ENCODE measurements at places on chromosomes 13 and 19.
A peak's percentile ranks its signal among the peaks of the same experiment; 100 is the strongest.

DNA sequence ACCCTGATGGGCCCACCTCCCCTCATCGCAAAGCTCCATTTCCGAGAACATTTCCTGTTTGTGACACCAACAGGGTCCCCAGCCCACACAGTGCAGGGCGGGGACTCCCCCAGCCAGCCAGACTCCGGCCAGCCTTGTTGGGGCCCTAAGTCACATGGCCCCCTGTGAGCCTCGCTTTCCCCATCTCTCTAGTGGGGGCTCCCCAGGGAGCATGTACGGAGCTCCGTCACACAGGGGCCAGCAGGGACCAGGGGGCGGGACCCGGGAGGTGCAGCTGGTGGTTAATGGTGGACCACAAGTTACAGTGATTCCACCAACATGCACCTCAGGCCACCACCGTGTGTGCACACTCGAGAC is 1.7 kb downstream of the TBXA2R start:
- no peak for DNase-seq

- no peak for DNase-seq
These were observed 13.5 kb downstream of the SNRNP70 start for GRCh38 chr19:49098795-49099194.

DNA sequence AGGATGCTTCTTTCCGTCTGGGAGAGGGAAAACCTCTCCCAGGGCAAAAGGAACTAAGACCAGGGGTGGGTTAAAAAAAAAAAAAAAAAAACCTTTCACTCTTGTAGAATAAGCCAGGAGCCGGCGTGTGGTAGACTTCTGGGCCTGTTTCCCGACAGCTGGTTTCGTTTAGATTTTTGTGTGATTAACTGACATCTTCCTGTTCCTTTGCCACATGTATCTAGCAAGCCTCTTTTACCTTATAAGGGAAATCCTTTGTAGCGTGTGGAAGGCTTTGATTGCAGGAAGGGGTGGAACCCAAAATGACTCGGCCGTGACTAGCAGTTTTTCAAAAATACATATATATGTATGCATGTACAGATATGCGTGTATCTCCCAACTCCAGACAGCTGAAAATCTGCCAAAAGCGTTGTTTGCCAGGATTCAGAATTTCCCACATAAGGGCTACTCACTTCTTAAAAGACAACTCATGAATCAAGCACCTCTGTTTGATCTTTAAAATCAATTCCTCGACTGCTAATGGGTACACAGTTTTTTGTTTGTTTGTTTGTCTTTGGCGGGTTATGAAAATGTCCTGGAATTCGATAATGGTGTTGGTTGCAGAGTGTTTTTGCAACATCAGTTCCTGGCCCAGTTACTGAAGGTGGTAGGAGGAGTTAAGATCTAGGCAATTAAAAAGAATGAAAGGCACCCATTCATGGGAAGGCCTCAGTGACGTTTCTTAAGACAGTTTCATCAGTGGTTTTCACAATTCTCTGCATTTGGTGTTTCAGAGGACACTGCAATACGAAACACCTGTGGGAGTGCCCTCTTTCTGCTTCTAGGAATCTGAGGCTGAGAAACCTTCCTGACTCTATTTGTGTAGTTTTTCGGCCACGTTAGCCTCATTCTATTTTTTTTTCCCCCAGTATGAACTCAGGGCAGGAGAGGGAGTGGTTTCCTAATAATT is 2.7 kb downstream of the TPM4 start:
- peak; percentile 50 for DNase-seq

- DNase-seq: no peak
These were observed 536 bp downstream of the FAM32A start for GRCh38 chr19:16185768-16186123.

GRCh38 chr19:55283548-55284377 is at the start of gene BRSK1:
Gene BRSK1, plus strand, starts transcription at chr19:55283997. Its CDS starts 446 bp downstream, at chr19:55284443.
- DNase-seq: peak; percentile 14

GRCh38 chr19:52200044-52200443 is 10.2 kb downstream of the PPP2R1A start:
- DNase-seq: no peak

Data from stimulated activated CD8-positive, alpha-beta memory T cell treated with anti-CD3 and anti-CD28 coated beads, Interleukin-12 subunit alpha, Interleukin-12 subunit beta, amount 100 ng/mL, for 1 hour (primary cell).